ENCODE measurements at places on chromosomes 5 and 9.

- DNase-seq = no peak
Measured at GRCh38 chr9:36082931-36083330, 46.2 kb downstream of the RECK start.

- no peak for DNase-seq
Measured at GRCh38 chr5:149260761-149261160, 10.9 kb upstream of the AFAP1L1 start.

DNA sequence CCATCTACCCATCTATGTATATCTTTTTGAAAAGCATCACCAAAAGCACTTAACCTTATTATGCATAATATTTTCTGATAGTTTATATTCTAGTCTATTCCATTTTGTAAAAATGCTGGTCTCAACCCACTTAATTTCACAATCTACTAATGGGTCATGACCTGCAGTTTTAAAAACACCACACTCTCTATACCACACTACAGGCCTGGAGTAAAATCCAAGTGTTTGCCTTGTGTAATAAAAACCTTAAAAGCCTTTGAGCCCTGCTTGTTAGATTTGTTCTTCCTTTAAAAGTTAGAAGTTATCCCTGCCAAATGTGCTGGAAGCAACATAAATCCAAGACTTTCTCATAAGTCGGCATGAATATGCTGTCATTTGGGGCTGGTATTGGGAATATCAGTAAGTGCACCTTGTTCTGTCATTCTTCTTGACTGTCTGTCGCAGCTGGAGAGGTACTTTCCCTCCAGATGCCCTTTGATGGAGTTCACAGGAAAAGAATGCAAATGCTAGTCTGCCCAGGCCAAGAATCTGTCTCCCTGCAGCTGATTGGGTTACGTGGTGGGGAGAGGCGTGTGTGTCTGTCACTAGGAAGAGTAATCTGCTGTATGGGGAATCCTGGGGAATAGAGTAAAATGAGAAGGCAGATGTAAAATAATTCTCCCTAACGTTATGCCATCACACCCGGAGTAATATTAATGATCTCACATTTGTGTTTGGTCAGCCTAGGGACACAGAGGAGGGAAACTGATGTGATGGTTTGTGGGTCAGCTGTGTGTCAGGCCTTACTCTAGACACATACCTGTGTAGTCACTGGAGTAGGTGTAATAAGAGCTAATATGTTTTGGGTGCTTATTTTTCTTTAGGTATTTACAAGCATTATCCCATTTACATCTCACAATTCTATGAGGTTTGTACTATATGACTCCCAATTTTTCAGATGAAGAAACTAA is 79.4 kb downstream of the ZNF366 start:
- DNase-seq = no peak

DNA sequence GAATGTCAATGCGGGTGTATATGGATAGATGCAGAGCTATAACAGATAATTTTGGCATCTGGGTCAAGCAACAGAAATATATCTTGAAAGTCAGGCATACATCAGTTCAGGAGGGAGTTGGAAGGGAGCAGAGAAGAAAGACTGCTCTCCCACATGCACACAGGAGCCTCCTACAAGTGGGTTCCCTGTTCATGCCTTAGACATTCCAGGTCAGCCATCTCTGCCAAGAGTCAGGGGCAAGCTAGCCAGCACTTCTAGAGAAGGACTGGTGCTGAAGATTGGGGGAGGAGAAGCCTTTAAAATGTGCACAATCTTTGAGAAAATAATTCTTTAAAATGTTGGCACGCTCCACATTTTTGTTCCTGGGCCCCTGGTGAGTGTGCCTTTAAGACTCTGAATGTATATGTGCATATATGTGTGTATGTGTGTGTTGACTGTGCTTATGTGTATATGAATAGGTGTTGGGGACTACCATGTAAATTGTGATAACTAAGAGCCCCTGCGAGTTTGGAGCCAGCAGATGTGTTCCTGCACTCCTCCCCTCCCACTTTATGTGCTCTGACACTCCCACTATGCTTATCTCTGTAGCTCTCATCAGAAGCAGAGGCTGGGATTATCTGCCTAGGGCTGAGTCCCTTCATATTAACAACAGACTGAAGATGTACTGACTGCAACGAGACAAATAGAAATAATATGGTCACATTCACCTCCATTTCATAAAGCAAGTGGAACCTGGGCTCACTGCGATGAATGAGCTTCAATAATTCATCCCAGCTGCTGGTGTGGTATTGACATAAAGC is 21.5 kb upstream of the DELE1 start:
- DNase-seq = no peak

DNA sequence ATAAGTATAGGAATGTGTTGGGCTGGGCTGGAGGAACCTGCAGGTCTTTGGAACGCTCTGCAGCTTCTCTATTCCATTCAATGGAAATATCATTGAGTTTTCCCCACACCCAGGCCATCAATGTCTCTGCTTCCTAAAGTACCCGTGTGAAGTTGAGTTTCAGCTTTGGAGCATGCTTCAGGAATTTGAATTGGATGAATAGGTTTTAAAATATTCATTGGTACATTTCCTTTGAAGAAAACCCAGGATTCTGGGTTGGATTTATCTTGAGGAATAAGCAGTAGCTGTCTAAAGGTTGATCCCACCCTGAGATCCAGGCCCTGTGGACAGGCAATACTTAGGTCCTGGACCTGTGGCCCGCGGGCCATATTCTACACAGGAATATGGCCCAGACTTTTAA is 37.3 kb downstream of the INSYN2B start:
- DNase-seq = no peak

GRCh38 chr5:142193114-142193428 is 84.5 kb downstream of the NDFIP1 start:
- DNase-seq = no peak

DNA sequence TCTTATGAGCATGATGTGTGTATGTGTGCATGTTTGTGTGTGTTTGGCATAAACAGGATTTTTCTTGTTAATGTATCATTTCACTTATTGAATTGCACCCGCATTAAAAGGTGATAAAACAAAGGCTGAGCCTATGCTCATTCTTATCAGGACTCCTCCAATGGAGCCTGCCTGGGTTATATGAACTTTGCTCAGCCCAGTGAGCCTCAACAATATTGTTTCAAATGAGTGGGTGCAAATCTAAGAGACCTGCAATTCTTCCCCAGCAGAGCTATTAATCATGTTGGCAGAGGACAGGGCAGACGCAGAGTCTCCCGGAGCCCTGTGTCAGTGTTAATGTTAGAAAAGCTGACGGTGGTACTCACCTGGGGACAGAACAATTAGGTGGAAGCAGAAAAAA is 71.6 kb downstream of the SH3RF2 start:
- DNase-seq = no peak

DNA sequence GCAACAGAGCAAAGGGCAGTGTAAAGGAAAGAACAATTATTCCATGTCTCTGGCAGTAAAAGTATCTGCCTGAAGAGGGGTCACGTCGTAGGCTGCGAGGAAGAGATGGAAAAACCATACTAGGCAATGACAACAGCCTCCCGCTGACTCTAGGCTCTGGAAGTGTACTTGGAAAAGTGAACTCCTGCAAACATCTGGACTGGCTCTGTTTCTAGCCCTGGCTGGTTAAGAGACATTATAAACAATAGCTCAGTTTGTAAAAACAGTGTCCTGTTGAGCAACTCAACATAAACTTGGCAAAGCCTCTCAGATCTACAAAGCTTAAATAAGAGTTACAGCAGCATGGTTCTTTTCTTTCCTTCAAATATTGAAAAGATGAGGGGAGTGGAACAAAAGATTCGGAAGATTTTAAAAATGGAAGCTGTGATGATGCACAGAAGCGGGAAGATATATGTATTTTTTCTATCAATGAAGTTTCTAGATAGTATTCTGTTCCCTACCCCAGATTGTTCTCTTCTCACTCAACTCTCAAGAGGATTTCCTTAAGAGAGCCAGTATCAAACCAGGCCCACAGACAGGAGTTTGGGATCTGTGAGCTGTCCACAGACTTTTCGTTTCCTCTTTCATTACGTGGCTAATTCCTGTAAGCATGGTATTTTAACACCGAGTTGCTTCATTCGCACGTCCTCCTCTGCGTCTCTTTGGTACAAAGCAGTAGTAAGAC is 79.4 kb downstream of the SPTLC1 start:
- DNase-seq = no peak

DNA sequence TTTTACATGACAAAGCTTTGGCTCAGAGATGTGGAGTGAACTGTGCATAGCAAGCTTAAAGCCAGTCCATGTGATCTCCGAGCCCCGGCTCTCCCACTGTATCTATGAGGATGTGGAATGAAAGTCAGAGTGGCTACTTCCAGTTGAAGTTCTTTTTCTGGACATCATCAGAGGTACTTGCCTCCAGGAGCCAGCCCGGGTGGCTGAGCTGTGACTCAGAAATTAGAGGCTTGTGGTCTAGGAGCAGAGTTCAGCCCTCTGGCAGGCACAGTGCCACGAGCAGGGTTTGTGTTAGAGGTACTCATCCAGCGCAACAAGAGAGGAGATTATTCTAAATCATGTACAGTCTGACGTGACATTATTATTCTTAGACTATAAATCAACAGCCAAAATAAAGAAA is 322.5 kb downstream of the CDK5RAP2 start:
- no peak for DNase-seq
